Endodermal cell (in vitro differentiated cells): ENCODE measurements at places on chromosomes 6 and 20.

GRCh38 chr20:49891476-49892110 lies 23.7 kb downstream of the SPATA2 start:
- peak; percentile 61 for DNase-seq

GRCh38 chr20:47216819-47217410 lies 139.6 kb downstream of the ZMYND8 start:
- DNase-seq, result no peak

GRCh38 chr20:9392892-9393857 lies 121.2 kb upstream of the LAMP5 start:
- DNase-seq, result peak; percentile 90

- DNase-seq, result no peak
These were observed 81.9 kb downstream of the CRYBG1 start for GRCh38 chr6:106442395-106442794.

GRCh38 chr6:16055852-16056251 lies 73.0 kb upstream of the MYLIP start:
- no peak for DNase-seq

DNA sequence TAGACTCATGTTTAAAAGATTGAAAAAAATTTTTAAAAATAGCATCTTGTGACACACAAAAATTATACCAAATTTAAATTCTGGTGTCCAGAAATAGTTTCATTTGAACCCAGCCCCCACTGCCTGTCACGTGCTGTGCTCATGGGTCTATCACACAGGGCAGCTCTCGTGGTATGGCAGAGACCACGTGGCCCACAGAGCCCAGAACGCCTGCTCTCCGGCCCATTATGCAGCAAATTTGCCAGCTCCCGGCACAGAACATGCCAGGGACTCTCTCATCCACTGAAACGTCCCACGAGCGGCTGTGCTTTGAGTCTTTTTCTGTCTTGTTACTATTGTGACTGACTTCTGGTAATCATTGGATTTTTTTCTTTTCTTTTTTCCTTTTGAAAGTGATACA lies 224.3 kb downstream of the TTLL2 start:
- no peak for DNase-seq

GRCh38 chr6:81451787-81452186 lies 300.7 kb downstream of the TENT5A start:
- DNase-seq, result peak; percentile 38

GRCh38 chr6:20691185-20691584 lies 156.9 kb downstream of the CDKAL1 start:
- no peak for DNase-seq

GRCh38 chr6:117548797-117549301 lies 53.5 kb downstream of the GOPC start:
- no peak for DNase-seq

GRCh38 chr6:1686117-1687098 lies 76.7 kb downstream of the FOXC1 start:
- DNase-seq, result no peak

DNA sequence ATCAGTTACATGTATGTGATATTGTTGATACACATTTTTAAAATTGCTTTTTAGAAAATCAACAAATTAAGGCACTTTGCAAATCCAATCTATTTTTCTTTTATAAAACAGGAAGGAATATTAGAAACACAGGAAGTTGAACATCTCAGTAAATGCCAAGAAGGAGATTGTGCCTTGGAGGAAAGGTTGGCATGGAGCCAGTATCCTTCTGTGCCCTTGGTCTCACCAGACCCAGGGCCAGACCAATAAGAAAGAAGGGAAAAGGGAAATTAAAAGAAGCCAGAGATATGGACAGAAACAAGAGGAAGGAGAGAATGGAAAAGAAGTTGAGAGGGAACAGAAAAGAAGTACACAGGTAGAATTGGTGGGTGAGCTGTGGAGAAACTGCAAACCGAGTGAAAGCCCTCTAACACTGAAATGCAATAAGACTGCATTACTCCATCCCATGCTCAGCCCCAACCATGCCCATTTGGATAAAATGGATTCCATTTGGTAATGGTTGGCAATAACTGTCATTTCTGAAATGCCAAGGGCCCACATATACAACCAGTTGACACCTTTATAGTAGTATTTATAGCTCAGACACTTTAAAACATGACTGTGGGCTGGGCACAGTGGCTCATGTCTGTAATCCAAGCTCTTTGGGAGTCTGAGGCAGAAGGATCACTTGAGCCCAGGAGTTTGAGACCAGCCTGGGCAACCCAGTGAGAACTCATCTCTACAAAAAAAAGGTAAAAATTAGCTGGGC lies 133.8 kb downstream of the GMPR start:
- DNase-seq, result no peak

DNA sequence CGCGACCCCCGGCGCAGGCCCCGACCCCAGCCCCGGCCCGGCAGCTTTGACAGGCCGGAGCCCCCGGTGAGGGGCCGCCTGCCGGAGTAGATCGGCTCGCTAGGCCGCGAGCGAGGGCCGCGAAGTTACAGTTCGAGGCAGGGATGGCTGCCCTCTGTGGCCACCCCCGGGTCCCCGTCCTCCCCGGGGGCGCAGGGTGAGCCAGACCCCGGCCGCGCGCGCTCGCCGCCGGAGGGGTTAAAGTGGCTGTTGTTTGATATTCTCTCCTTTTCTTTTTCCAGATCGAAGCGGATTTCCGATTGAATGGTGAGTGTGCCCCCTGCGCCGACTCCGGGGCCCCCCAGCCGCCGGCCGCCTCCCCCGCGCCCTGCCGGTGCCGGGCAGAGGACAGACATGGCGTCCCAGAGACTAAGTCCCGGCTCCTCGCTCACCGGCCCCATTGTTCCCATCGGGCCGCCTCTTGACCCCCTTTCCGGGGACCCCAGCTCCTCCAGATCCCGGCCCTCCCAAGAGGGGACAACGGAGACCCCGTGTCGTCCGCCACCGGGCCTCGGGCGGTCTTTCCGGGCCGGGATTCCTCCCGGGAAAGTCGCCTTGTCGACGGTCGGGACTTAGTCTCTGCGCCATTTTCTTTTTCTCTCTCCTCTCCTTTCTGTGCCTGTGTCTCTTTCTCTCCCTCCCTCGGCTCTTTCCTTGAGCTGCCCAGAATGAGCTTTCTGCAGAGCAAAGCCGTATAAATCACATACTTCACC lies 704 bp downstream of the TOP1 start:
- DNase-seq, result peak; percentile 73

DNA sequence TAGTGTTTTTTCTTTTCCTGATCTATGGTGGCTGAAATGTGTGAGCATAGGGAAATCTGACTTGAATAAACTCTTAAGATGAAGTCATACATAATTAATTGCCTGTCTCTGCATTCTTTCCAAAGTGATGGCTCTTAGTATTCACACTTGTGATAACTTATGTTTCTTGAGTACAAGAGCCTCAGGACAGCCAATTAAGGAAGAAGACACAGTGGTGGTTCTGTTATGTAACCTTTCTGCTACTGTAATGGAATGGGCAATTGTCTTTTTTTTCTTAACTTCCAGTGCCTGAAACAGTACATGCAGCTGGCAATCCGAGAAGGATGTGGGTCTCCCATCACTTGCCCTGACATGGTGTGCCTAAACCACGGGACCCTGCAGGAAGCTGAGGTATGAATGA lies 40.1 kb downstream of the RNF144B start:
- no peak for DNase-seq

- no peak for DNase-seq
These were observed 256.1 kb upstream of the KCNQ5 start for GRCh38 chr6:72365773-72366172.

DNA sequence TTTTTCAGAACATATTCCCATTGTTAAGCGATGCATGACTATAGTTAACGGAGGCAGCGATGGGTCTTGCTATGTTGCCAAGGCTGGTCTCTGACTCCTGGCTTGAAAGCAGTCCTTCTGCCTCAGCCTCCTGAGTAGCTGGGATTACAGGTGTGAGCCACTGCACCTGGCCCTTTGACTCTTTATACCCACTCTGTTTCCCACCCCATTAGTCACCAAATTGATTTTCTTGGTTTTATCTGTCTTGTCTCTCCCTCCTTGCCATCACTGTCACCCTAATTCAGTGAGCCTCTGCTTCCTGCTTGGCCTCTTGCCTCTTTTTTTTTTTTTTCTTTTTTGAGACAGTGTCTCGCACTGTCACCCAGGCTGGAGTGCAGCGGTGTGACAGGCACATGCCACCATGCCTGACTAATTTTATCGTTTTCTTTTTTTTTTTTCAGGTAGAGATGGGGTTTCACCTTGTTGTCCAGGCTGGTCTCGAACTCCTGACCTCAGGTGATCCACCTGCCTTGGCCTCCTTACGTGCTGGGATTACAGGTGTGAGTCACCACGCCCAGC lies 31.3 kb downstream of the ZFAND3 start:
- DNase-seq, result no peak

GRCh38 chr6:100309174-100309573 lies 155.5 kb downstream of the SIM1 start:
- DNase-seq, result no peak

GRCh38 chr6:30097902-30098768 lies 14.8 kb downstream of the TRIM31 start:
- DNase-seq, result no peak

- DNase-seq, result no peak
These were observed 228.8 kb downstream of the HACE1 start for GRCh38 chr6:104630955-104631354.

DNA sequence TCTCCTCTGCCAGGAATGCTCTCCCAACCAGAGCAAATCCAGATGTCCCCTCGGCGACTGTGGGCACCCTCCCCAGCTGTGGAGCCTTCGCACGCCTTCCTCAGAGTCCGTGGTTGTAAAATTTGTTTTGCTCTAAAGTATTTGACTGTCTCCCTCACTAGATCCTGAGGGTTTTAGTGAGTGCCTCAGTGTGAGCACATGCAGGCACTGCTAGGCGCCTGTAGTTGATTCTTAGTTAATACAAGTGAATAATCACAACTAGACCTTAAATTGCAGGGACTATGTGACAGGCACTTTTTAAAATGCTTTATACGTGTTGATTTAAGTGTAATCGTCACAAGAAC lies 680 bp upstream of the MTCH1 start:
- DNase-seq, result no peak

GRCh38 chr20:9359561-9360308 lies 154.7 kb upstream of the LAMP5 start:
- DNase-seq, result peak; percentile 77

DNA sequence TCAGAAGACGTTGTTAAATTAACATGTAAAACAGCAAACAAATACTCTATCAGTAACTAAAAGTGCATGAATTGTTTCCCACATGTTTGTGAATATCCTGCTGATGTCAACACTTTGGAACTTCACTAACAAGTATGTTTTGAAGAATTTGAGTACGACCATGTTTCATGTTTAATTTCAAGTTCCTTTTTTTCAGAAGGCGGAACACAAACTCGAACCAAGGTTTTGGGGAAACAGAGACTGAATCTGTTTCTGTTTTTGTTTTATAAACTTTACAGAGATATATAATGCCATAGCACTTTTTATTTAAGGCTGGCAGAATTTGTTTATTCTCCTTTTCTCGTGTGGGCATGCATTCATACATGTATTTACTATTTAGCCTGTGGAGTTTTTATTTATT lies 509.3 kb upstream of the CITED2 start:
- no peak for DNase-seq

DNA sequence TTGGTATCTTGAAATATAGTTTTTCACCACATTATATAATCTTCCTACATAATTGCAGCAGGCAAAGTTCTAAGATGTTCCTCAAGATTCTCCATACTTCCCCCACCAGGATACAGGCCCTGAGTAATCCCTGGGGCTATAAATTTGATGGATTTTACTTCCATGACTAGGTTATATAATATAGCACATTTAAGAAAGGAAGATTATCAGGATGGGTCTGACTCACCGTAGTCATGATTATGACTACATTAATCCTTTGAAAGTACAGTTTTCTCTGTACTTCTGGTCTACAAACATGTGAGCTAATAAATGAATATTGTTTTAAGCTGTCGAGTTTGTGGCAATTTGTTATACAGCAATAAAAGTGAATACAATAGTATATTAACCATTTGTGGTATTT lies 122.5 kb downstream of the MACROD2 start:
- DNase-seq, result no peak

DNA sequence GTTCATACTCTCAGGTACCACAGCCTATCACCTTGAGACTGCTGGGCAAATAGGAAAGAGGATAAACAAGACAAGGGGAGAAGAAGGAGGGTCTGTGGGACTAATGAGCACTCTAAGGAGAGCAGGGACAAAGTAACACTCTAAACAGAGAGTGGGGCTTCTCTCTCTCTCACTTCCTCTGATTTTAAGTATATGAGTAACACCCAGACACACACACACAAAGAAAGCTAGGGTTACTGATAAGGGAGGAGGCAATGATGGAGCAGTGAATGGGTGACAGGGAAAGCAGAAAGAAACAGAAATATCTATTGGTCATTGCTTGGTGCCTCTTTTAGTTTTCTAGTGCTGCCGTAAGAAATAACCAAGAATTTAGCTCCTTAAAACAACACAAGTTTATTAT lies 96.2 kb upstream of the RNF217 start:
- no peak for DNase-seq

DNA sequence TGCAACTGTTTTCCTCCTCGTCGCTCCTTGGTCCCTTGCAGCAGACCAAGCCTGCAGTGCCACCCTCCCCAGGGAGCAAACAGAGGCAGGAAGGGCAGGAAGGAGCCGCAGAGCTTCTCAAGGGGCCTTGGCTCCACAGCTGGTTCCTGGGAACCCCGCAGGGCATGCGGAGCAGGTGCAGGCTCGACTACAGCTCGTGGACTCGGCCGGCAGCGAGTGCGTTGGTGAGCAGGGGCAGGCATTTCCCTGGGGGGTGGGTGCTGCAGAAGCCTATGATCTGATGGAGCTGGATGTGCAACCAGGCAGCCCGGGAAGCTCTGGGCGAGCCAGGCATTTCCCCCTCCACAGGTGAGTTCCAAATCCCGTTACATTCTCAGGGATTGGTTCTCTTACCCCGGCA lies 37.1 kb downstream of the FRMD1 start:
- no peak for DNase-seq
